ENCODE measurements at places on chromosomes 16 and 17. TPM values are rescaled to one million over a fixed set of nuclear protein-coding genes. Genes with fewer than 3 reads are reported as not detected.

- no peak for DNase-seq
These were observed 18.1 kb upstream of the WWOX start for GRCh38 chr16:78081341-78081740.

DNA sequence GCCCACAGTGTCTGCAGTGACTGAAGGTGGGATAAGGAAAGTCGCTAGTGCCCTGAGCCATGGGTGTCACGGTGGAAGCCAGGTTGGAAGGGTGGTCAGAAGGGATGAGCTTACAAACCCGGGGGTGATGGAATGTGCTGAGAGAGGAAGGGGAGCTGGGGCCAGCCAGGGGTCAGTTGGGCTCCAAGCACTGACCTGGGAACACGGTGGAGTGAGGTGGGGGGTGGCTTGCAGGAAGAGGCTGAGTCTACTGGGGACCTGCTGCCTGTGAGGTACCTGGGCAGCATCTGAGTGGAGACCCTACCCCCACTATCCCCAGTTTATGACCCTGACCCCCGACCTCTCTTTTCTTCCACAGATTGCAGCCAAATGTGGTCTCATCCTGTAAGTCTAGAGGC, 3.1 kb downstream of the TMEM92 start:
- DNase-seq = no peak

DNA sequence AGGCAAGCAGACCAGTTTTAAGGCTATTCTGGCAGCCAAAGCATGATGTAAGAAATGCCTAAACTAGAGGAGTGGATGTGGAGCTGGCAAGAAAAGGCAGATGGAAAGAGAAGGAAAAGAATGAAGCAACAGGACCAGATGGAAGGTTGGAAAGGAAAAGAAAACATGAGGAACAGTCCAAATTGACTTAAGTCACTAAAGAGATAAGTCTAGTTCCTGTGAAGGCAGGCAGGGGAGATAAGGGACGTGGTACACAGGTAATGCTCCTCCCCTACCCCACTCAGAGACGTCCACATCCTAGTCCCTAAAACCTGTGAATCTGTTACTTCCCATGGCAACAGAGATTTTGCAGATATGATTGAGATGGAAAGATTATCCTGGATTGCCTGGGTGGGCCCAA, 43.5 kb downstream of the TEX2 start:
- DNase-seq = no peak

- no peak for DNase-seq
These were observed 4.7 kb upstream of the ZNHIT3 start for GRCh38 chr17:36481829-36482228.

PLLP gene
- 2.5 TPM for total RNA-seq

DNA sequence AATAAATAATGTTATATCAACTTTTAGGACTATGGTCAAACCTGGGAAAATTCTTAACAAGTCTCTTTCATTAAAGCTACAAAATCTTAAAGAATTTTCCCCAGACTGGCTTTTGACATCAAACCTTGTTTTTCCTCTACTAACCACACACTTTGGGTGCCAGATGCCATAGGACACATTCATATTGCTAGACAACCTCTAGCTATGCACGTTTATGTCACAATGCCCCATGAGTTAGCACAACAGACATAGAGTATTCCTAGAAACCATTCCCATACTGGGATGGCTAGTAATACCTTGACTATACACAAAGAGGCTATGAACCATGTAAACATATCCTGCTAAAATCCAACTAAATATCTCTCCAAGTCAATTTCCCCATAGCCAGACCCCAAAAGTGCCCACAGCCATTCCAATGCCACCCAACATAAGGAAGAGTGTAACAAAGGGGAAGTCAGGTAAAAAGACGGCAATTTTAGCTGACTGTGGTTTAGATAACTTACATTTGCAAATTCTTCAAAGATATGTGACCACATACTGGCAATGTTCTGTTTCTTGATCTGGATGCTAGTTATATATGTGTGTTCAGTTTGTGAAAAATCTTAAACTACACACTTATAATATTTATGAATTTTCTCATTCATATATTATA, 23.4 kb downstream of the SMURF2 start:
- DNase-seq = no peak

DNA sequence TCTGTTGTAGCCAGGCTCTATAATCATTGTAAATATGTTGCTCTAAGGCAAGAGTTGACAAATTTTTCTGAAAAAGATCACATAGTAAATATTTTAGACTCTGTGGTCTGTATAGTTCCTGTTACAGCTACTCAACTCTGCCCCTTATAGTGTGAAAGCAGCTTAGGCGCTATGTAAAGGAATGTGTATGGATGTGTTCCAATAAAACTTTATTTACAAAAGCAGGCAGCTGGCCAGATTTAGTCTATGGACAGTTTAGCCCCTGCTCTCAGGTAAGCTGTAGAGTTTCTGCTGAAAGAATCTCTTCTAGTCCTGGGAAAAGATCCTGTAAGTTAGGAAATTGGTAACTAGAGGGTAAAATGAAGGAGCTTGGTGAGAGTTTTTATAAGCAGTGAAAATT, 133.1 kb downstream of the SALL1 start:
- no peak for DNase-seq

ABCC6 gene
- total RNA-seq = 4.8 TPM

CACNG1 gene
- total RNA-seq = not detected

ACSM2A gene
- not detected for total RNA-seq

RAB34 gene
- total RNA-seq = 649 TPM

GRCh38 chr16:46884513-46885293, 541 bp downstream of the GPT2 start:
- no peak for DNase-seq

TMEM114 gene
- total RNA-seq = not detected

- DNase-seq = no peak
These were observed 2.7 kb upstream of the HES7 start for GRCh38 chr17:8126491-8127066.

GRCh38 chr16:87230571-87230970, 86.6 kb downstream of the C16orf95 start:
- DNase-seq = no peak

CUEDC1 gene
- total RNA-seq = 14.5 TPM

DNA sequence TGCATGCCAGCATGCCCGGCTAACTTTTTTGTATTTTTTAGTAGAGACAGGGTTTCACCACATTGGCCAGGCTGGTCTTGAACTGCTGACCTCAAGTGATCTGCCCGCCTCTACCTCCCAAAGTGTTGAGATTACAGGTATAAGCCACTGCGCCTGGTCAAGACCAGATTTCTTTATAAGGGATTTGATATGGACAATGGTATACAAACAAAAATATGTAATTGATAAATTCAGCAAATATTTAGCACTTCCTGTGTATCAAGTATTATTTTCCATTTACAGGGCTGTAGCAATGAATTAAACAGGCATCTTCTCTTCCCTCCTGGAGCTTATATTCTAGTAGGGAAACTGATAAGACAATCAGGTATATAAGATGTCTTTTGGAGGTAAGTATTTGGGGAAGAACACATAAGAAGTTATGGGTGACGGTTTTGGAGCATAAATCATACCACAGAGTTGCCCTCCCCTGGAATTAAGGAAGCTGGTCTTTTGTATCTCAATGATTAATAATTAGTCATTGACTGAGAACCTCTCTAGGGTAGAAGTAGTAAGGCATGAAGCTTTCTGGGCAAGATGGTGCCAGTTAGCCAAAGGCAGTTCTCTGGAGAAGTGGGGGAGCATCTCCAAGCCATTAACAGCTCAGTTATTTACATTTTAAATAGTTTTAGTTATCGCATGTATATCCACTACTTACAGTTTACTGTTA, 35.8 kb downstream of the TANC2 start:
- DNase-seq = no peak

CCL4 gene
- not detected for total RNA-seq

- no peak for DNase-seq
These were observed 41.7 kb downstream of the ANKRD11 start for GRCh38 chr16:89448656-89449055.

NPIPA3 gene
- total RNA-seq = 1.2 TPM

GRCh38 chr17:81843713-81844326, 9.0 kb upstream of the PPP1R27 start:
- no peak for DNase-seq

GRCh38 chr17:6755281-6755680, 565 bp upstream of the XAF1 start:
- DNase-seq = no peak

DNA sequence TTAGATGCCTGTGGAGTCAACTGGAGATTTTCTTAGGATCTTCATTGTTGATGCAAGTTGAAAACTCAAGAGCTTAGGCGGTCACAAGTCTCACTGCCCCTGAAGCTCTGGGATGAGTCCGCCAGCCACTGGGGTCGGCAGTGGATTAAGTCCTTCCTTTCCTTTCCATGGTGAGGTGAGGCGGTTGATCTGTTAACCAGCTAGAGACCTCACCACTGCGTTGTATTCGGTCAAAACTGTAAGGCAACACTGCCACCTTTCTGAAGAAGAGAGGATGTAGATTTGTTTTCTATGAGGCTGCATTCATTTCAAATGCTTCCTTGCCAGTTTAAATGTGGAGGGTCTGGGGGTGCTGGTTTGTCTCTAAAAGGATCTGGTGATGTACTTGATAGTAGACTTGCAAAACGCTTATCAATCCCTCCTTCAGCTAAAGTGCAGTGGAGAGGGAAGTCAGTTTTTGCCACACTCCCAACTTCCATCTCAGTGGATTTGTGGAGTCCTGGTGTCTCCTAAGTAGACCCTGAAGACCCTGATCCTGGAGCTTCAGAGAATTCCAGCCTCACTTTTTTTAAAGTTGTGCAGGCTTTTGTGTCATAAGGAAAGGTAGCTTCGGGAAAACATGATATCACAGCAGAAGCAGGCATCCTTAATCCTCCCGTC, 1.7 kb downstream of the MYOCD start:
- peak; percentile 10 for DNase-seq

- no peak for DNase-seq
These were observed 63.5 kb downstream of the PRMT7 start for GRCh38 chr16:68374246-68374805.

ABCC11 gene
- total RNA-seq = not detected

DNA sequence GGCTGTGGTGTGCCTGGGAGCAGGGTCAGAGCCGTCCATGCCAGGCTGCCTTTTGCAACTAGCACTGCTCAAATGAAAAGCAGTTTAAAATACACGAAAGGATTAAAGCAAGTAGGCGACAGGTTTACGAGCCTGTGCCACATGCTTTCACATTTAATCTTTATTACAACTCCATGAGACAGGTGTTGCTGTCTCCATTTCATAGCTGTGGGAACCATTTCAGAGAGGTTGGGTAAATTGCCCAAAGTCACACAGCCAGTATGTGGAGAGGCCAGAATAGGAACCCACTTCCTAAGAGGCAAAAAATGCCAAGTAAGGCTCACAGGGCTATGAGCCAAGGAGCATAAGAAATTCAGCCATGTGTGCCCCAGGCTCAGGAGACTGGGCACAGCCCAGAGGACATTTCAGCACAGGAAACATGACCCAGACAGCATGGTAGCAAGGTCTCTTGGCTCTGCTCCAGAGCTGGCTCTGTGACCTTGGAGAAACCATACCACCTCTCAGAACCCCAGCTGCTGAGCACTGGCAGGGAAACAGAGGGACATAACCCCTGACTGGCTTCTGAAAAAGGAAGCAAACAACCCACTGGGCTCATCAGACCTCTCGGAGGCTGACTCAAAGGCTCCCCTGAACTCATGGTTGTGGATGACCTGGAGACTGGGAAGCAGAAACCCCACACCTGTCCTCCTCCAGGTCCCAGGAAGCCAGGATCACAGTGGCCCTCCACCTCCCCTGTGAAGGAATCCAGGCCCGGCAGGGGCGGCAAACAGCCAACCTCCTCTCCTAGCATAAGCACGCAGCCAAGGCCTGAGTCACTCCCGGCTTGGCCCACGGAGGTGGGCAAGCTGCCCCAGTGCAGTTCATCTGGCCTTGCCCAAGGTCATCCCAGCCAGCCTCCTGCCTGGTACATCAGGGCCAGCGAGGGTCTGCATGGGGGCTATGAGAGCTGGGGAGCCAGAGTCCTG, 40.3 kb upstream of the MRPS23 start:
- peak; percentile 56 for DNase-seq

GRCh38 chr16:11487289-11487688, 99.4 kb downstream of the LITAF start:
- no peak for DNase-seq

HOXB1 gene
- not detected for total RNA-seq

DNA sequence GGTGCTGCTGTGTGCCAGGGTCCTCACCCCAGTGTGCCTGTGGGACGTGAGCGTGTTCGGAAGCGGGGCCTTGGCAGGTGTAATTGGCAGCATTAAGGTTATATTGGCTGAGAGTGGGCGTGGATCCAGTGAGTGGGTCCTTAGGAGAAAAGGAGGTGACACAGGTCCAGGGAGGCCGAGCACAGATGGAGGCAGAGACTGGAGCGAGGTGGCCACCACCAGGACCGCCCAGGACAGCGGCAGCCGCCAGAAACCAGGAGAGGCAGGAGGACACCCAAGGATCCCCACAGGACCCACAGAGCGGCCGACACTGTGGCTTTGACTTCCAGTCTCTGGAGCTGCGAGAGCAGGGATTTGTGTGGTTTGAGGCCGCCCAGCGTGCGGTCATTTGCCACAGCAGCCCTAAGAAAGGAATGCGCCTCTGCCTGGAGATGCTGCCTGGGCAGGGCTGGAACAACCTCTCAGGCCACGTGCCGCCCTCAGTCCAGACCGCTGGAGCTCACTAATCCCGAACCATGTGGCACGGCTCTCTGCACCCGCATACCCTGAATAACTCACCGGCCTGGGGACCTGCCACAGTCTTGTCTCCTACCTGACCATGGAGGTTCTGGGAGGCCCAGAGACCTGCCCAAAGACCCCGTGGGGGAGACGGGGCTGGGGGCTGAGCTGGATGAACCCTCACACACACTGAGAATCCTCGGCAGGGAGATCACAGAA, 45.4 kb downstream of the SOX8 start:
- DNase-seq = no peak

- DNase-seq = no peak
These were observed at the start of the genes C16orf86 and ENKD1 for GRCh38 chr16:67666559-67667452. TSS of gene C16orf86 (plus strand) at chr16:67666814. CDS start at chr16:67666971, 157 bp downstream. TSS of gene ENKD1 (minus strand) at chr16:67666750. CDS start at chr16:67666442, 308 bp downstream.

TAOK1 gene
- 22.0 TPM for total RNA-seq

CYB561 gene
- total RNA-seq = 18.0 TPM

INCA1 gene
- not detected for total RNA-seq

DNA sequence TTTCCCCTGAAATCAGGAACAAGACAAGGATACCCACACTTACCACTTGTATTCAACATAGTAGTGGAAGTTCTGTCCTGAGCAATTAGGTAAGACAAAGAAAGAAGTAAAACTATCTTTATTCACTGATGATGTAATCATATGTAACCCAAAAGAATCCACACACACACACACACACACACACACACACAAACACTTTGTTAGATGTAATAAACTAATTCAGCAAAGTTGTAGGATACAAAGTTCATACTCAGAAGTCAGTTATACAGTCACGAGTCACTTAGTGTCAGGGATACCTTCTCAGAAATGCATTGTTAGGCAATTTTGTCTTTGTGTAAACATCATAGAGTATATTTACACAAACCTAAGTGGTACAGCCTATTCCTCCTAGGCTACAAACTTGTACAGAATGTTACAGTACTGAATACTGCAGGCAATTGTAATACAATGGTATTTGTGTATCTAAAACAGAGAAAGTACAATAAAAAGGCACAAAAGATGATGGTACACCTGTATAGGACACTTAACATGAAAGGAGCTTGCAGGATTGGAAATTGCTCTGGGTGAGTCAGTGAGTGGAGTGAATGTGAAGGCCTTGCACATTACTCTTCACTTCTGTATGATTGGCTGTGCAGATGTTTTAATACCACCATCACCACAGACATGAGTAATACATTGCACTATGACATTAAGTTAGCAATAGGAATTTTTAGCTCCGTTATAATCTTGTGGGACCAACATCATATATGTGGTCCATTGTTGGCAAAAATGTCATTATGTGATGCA, 370.1 kb downstream of the ZFHX3 start:
- DNase-seq = no peak

Data from epithelial cell of proximal tubule (primary cell).